Stimulated activated naive CD8-positive, alpha-beta T cell treated with anti-CD3 and anti-CD28 coated beads, Interleukin-15, Interleukin-2, amounts not matched to agents 100 U/mL and 50 U/mL, for 24 hours (primary cell): ENCODE measurements at places on chromosomes 16 and 17.

- no peak for DNase-seq
Observed at GRCh38 chr17:38508570-38508950, 80.3 kb downstream of the ARHGAP23 start.

DNA sequence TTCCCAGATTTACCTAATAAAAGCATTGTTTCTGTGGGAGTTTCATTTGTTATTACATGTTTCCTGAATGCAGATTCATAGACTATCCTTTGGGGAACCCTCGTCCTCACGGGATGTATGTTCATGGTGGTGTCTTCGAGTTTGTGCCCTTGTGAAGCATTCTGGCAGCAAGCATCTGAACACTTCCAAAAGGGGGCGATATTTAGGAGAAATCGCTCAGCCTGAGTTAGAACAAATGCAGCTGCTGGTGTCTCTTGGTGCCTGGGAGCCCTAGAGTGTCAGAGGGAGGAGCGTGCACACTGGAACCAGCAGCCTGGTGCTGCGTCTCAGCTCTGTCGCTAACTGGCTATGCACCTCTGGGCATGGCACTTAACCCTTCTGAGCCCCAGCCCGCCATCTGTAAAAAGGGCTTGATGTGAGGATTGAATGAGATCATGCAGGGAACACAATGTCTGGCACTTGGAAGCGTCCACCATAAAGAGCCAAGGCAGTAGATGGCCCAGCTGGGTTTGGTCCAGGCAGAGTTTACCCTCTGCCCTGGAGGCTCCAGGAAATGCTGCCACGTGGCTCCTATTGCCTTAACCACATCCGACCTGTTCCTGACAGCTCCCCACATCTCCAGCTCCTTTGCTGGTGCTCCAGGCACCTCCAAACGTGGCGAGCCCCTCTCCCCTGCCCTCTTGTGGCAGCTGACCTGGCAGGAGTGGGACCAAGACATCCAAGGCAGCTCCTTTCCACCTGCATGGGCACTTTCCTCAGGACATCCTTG lies 25.0 kb upstream of the C16orf78 start:
- DNase-seq: no peak

- no peak for DNase-seq
Observed at GRCh38 chr16:50403491-50403890, 34.7 kb upstream of the BRD7 start.

- no peak for DNase-seq
Observed at GRCh38 chr16:23252310-23252709, 49.8 kb upstream of the SCNN1B start.
